ENCODE measurements at places on chromosomes 5 and 9.

- DNase-seq = peak; percentile 43
These were observed 146.5 kb upstream of the TLX3 start for GRCh38 chr5:171162596-171162995.

GRCh38 chr9:68476847-68477246 lies 63.8 kb downstream of the TMEM252 start:
- DNase-seq = no peak

DNA sequence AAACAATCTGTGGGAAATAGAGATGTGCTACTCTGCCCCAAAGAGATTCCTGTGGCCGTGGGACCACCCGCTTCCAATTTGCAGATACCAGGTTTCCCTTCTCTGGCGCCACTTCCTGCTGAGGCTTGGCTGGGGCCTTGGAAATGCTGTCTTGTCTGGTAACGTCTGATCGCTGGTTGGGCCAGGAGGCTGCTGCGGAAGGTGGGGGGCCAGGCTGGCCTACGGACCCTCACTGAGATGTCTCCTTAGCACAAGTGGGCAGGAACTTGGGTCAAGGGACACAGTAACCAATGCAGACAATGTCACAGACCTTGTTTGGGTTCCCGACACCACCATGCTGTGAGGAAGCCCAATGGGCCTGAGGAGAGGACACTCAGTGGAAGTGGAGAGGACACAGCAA lies 31.7 kb upstream of the IRX4 start:
- DNase-seq = no peak

GRCh38 chr9:99201603-99202002 lies 20.1 kb downstream of the ALG2 start:
- no peak for DNase-seq

DNA sequence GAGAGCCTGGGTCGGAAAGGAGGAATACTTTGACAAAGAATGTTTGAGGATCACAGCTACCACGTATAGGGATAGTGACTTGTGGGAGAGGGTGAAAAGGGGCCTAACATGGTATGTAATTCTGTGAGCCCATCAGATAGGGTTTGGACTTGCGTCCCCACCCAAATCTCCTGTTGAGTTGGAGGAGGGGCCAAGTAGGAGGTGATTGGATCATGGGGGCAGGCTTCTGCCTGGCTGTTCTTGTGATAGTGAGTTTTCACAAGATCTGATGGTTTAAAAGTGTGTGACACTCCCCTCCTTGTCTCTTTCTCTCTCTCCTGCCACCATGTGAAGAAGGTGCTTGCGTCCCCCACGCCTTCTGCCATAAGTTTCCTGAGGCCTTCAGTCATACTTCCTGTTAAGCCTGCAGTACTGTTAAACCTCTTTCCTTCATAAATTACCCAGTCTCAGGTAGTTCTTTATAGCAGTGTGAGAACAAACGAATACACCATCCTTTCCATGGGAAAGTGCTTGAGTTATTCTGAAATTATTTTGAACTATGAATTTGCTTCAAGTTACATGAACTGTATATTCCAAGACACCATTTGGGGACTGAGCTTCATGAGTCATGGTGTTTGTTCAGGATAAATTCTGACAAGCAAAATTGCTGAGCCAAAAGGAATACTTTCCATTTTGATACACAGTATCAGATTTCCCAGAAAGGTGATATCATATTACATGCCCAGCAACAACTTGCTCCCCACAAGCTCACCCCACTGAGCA lies 68.8 kb upstream of the SSBP2 start:
- DNase-seq = peak; percentile 32

DNA sequence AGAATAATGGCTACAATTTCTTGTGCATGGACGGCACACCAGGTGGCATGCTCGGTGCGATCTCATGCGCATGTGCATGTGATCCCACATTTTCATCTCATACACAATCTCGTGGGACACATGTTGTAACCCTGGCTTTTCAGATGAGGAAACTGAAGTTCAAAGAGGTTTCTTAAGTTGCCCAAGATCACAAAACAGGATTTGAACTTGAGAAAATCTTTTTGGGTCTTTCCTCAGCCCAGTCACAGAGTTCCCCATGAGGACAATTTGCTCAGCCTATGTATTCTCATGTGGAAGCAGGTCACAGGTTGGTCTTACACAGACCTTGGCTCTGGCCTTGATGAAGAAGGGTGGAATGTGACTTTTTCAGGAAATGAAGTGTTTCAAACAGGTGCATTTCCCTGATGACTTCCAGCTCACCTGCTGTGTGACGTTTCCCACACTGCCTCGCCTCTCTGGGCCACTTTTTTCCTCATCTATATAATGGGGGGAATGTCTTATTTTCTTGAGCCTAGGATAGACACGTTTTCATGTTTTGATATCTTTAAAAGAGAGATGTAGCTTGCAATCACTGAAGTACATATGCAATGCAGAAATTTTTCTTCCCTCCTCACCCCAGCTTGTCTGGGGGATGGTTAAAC lies 7.1 kb upstream of the ORM1 start:
- DNase-seq = no peak

Measured in fibroblast of upper back skin (primary cell).